Fibroblast of the aortic adventitia (primary cell): ENCODE measurements at places on chromosomes 7 and 10. TPM values are rescaled to one million over a fixed set of nuclear protein-coding genes. Genes with fewer than 3 reads are reported as not detected.
A peak's percentile ranks its signal among the peaks of the same experiment; 100 is the strongest.

DNA sequence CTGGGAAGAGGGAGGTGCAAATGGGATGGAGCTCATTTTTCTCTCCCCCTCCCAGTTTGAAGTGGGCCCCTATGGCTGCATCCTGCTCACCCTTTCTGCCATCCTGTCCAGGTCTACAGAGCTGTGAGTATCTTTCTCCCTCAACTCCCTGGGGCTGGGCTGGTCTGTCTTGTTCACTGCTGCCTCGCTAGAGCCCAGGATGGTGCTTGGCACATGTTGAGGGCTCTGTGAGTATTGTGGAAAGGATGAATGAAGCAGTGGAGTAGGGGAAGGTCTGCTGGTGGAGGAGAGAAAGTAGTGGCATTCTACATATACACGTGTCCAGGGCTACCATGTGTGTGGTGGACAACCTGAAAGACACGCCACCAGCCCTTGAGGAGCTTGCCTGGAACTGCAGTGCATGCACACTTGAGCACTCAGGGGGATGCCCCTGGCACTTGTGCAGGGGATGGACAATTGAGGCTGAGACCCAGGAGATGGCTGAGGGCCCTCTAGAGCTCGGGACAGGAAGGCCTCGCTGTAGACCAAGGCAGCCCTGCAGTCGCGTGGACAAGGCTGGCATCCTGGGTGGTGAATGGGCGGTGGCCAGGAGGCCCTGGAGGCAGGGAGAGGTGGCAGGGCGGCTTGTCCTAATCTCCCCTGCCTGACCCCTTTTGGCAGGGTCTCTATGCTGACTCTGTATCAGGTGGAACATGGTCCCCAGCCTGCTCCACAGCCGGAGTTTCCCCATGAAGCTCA, 52.3 kb upstream of the AQP1 start:
- DNase-seq = no peak

DNA sequence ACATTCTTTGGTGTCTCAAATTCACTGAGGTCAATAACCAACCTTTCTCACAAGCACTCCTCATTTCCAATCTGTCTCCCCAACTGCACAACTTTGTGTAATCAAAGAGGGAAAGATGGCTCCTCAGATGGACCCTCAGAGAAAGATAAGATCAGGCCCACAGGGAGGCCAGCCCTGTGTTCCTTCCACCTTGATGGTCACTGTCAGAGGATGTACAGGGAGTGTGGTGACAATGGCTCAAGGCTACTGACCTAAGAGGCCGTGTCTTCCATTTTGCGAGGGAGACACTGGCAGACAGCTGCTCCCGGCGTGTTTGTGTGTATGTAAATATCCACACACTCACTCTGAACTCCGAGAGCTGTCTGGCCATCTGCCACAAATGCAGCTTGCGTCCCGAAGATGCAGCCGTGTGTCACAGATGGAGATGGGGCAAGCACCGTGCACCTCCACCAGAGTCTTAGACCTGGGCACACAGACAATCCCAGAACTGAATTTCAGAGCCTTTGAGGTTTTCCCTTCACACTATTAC, 712.1 kb upstream of the NRP1 start:
- DNase-seq = no peak

DNA sequence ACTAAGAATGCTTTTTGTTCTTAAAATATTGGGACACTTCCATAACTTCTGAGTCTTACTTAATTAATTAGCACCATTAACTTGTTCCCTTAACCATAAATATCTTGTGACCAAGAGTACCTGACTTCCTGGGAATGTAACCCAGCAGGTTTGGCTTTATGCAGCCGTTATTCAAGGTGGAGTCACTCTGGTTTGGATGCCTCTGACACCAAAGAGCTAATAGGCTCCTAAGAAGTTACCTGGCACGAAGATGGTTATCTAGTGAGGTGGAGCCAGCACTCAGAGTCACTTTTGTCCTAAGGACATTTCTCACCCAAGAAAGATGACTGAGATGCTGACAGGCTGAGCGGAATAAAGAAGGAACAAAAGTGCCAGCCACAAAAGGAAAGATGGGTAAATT, 172.3 kb downstream of the C1GALT1 start:
- DNase-seq = no peak

- no peak for DNase-seq
These were observed 495.6 kb downstream of the RPS24 start for GRCh38 chr10:78529262-78529661.

DNA sequence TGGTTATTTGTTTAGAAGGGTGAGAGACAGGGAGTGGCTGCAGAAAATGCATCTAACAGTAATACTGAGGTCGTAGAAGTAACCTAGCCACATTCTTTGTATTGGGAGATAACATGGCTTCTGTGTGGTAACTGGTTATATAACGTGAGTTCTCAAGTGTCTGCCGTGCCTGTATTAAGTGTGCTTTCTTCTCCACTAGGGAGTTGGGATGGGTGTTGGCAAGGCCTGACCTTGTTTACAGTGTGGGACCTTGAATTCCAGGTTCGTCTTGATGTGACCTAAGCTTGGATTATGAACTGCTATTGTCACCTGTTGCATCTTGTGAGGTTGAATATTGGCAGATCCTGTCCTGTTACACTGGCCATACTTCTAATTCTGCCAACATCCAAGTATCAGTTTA, 145.3 kb upstream of the NAMPT start:
- DNase-seq = no peak

GRCh38 chr7:102220229-102220850, 66.3 kb upstream of the SH2B2 start:
- DNase-seq = no peak

DNA sequence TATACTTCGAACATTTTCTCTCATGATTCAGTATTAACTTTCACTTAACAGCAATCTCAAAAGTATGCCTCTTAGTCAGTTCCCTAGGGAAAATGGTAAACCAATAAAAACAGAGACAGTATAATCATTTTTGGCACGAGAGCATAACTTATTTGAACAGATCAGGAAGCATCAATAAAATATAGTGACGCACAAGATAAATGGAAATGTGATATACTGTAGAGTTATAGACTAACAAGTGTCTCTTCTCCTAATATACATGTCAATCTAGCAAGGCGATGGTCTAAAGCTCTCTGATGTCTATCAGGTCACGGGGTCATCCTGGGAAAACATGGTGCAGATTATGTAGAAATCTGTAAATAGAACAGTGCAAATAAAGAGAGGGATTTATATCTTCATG, 131.6 kb downstream of the HGF start:
- peak; percentile 92 for DNase-seq

DNA sequence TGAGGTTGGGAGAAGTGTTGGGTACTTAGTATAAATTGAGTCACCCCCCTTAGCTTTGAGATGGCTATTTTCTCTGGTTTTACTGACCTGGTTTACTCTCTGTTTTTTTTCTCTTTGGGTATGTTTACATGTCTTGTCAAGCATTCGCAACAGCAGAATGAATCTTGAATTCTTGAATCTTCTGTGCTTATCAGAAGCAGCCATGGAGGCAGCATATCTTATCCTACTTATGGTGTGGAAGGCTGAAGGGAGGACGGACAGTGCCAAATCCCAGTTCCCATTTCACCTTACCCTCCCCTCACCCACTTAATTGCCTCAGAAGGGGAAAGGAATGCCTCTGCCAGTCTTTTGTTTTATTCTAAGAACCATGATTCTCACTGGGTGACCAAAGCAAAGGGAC, 3.7 kb downstream of the SND1 start:
- DNase-seq = no peak

GRCh38 chr10:71213127-71213621, 804 bp downstream of the UNC5B start:
- peak; percentile 78 for DNase-seq

The PHYHIPL gene
- total RNA-seq = not detected in 2 replicates

The GNGT1 gene
- not detected in 2 replicates for total RNA-seq

The C1QL3 gene
- 0.09 TPM in 1 of 2 replicates, not detected in the other for total RNA-seq

The ATP5F1C gene
- total RNA-seq = 96.4 and 251 TPM in 2 replicates

The UCN3 gene
- total RNA-seq = not detected in 2 replicates

The HMX3 gene
- total RNA-seq = not detected in 2 replicates

The SRI gene
- 21.7 and 135 TPM in 2 replicates for total RNA-seq
